ENCODE measurements at places on chromosomes 5 and 9. TPM values are rescaled to one million over a fixed set of nuclear protein-coding genes. Genes with fewer than 3 reads are reported as not detected.

DNA sequence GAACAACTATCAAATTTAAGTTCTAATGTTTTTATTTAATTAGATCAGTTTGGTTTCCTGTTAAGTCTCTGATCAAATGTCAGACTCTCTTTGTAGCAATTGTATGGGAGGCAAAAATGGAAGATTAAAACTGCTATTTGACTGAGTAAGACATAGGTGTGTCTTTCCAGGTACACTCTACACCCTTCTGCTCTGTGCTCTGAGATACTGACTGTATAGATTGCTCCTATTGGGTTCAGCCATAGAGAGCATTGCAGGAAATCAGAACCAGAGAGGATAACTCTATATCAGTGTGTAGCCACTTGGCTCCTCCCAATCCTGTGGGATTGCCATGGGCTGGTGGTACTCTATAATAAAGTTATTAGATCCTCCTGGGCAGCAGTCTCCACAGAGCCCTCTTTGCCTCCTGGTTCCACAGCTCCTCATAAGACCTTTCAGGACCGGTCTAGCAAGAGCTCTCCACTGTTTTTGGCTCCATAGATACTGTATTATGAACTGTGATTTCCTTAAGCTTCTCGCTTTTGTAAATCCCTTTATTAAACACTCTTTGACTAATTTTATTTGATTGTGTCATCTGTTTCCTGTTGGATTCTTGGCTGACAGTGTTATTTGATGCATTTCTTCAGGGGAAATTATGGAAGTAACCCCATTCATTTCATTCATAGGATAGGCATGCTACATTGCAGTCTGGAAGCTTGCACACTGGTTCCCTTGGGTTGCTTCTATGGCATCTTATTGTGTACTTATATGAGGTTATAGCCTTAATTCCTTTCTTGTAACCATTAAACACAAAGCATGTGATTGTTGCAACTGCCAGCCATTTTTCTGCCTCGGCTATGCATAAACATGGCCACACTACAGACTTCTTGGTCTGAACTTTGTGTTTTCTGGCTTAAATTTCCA is 115.6 kb downstream of the VCAN start:
- DNase-seq = peak; percentile 83

The C9 gene
- not detected for total RNA-seq

GRCh38 chr5:83199126-83199525 is 121.8 kb downstream of the XRCC4 start:
- DNase-seq = peak; percentile 28

DNA sequence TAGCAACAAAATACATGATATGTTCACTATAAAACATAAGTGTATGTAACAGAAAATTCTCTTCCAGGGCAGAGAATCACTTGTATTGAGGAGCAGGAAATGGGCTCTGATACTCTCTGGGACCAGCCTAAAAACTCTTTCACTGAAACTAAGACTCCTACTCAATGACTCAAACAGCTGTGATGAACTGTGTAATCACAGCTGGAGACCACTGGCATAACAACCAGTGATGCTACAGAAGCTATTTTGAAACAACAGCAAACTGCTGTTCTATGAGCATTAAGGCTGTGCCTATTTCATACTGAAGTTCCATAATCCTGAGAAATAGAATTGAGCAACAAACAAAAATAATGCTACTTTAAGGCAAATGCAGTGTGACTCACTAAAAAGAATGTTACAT is 594.0 kb downstream of the HINT1 start:
- peak; percentile 40 for DNase-seq

GRCh38 chr5:165135565-165135964 is 1630.1 kb downstream of the MAT2B start:
- DNase-seq = no peak

- DNase-seq = no peak
Observed at GRCh38 chr5:109326919-109327318, 82.9 kb downstream of the PJA2 start.

DNA sequence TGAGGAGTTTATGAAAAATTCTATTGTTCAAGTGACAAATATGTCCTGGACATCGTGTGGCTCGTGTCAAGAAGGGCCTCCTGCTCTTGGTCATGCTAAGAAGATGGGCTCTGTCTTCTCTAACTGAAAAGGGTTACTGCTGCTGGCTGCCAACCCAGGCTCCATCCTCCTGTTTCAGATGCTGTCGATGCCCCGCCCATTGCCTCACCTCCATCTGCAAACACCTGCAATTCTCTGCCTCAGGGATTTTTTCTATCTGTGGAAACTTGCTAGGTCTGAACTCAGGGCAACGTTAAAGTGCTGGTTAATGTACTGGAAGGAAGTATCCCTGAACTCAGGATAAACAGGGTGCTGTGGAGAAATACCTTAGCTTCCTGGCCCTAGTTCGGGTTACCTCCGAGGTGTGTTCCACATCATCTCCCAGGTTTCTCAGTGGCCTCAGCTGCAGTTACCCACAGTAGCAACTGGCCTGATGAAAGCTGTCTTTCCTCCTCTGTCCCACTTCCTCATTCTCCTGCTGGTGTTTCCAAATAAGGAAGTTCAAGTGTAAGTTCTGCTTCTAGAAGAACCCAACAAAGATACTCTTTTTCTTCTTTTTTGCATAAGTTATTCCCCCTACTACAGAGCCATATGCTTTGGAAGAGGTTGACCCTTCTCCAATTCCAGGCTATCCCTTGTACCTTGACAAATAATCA is 151.7 kb upstream of the SMIM23 start:
- DNase-seq = no peak

The DAB2 gene
- total RNA-seq = 332 TPM

The AFAP1L1 gene
- total RNA-seq = 11.9 TPM

- no peak for DNase-seq
Observed at GRCh38 chr5:154566146-154566680, 88.2 kb upstream of the HAND1 start.

DNA sequence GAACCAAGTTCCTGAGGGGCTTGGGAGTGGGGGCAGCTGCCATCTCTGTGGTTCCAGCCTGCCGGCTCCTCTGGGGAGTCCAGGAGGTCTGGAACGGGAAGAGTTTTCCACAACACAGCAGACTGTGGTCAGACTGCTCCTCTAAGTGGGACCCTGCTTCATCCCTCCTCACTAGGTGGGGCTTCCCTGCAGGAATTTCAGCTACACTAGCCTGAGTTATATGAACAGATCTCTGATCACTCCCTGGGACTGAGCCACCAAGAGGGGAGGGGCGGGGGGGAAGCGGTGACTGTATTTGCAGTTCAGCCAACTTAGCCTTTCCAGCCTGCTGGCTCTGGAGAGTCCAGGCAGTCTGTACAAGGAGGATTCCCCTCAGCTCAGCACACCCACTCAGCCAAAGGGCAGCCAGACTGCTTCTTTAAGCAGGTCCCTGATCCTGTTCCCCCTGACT is 19.4 kb downstream of the DTWD2 start:
- no peak for DNase-seq

The SHISAL2B gene
- not detected for total RNA-seq

DNA sequence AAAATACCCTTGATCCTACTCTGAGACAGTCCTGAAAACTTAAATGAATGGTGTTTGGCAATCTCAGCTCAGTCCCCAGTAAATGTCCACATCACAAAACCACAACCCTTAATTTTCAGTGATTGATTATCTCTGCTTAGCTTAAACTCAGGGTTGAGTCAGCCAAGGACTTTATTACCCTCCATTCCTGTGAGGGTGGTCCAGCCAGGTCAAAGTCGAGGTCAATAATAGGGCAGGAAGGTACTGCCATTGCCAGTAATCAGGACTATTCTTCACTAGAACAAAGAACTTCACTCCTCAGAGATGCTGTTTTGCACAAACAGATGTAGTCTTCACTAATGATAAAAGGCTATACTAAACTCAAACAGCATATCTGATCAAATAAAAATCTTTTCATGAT is 499.4 kb downstream of the ISL1 start:
- DNase-seq = no peak

DNA sequence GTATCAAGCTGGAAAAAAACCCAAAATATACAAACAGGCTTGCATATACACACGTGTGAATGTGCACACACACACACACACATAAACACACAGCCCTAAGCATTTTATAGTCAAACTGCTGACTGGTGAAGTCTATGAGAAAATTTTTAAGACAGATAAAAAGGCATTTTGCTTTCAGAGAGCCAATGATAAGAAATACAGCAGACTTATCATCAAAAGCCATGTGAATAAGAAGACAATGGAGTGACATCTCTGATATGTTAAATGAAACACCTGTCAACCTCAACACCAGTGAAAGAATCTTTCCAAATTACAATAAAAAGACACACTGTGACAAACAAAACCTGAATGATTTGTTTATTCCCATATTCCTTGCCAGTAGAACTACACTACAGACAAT is 233.3 kb downstream of the CDH9 start:
- no peak for DNase-seq

The FOXD4L5 gene
- under 0.01 TPM for total RNA-seq

GRCh38 chr5:150541895-150542294 is 34.0 kb downstream of the NDST1 start:
- DNase-seq = no peak

GRCh38 chr5:67379753-67380152 is 183.2 kb upstream of the CD180 start:
- no peak for DNase-seq

DNA sequence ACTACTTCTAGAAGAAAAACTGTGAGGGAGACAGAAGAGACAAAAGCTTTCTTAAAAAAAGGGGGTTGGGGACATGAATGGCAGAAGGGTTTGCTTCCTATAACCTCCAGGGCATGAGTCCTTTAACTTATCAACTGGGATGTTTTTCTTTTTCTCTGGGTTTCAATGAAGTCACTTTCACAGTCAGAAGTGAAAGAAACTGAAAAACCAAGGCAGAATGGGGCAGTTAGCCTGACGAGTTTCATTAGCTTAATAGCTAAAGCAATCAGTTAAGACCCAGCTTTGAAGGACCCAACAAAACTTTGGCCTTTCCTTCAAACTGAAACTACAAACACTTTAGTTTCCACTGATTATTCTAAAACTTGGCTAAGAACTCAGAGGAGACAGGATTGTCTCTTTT is 4.6 kb upstream of the OR13C8 start:
- no peak for DNase-seq

Data from fibroblast of villous mesenchyme (primary cell).